Hypothalamus (tissue), 51 donors: ENCODE measurements at places on chromosomes 11 and 22.

GRCh38 chr11:119520400-119520799 lies 97.4 kb upstream of the THY1 start:
- no peak for DNase-seq

- DNase-seq = no peak
These were observed 28.0 kb downstream of the MYBPC3 start for GRCh38 chr11:47324520-47324919.

DNA sequence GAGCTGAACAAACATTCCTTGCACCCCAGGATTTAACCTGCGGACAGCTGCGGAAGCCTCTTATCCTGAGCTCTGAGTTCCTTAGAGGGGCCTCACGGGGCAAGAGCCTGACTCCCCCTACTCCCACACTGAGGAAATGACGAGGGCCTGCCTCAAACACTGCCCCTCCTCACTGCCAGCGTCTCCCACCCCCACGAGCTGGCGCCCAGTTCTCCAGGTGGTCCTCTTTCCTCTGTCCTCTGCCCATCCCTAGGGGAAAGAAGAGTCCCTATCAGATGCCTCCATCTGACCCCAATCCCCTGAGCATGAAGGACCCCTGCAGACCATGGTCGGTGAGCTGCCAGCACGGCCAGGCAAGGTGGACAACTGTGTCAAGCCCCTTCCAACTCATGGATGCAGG lies 14.3 kb downstream of the CHST1 start:
- no peak for DNase-seq

DNA sequence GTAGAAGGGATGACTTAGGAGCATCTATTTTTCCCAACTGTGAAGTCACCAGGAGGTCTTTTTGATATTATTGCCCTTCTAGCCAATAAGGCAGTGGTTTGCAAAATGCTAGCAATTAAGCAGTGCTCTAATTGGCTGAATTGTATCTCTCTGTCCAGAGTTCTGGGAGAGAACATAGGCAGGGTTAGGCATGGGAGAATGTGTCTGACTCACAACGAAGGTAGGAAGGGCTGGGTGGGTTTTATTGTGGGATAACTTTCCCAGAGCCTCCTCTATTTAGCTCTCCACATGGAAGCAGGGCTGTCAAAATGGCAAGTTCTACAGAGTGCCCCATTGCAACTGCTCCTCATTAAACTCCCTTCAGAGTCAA lies 415.9 kb upstream of the CADM1 start:
- no peak for DNase-seq
